ENCODE measurements at places on chromosomes 7 and 10. TPM values are rescaled to one million over a fixed set of nuclear protein-coding genes. Genes with fewer than 3 reads are reported as not detected.

GRCh38 chr7:129989466-129989865 lies 36.7 kb upstream of the UBE2H start:
- ATAC-seq = peak; percentile 78

GRCh38 chr7:8418629-8419245 lies 14.7 kb upstream of the NXPH1 start:
- no peak for ATAC-seq

- ATAC-seq = no peak
Observed at GRCh38 chr10:118687472-118687871, 67.3 kb downstream of the CACUL1 start.

DNA sequence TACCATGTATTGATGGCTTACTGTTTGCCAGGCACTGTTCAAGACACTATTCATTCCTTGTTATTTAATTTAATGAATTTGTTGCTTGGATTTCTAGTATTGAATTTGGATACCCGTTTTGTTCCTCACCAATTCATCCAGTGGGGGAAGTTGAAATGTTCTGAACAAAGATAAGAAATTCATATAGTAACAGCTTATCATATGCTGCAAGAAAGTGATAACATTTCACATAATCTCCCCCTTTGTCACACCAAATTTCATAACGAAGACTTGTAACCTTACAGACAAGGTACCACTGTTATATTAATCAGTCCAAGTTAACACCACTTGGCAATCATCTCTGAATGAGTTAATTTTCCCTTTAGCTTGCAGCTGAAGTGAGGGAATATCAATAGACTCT lies 42.1 kb downstream of the SCIN start:
- no peak for ATAC-seq

DNA sequence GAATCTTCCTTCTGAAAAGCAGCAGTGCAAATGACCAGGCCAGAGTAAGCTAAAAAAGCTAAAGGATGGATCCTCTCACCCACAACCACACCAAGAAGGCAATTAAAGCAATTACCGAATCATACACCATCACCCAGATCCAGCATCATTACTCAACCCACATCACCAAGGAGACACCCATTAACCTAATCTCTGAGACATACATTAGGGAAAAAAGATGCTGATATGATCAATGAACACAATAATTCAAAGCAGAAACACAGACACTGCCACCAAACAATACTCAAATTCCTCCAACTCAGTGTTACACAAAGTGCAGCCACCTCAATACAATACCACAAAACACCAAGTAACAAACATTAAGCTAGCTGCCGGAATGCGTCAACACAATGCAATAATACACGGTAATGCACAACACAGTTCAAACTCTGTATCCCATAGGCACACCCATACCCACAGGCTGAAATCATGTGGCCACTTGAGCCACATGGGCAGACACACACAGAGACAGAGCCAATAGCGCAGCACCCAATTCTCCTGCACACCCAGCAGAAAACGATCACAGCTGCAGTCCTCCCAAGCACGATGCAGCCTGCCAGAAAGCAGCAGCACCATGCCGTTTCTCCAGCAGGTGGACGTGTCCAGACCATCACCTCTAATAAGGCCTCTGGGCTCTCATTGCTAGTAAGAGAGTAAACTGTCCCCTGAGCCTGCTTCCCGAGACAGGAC lies 21.5 kb downstream of the PAX2 start:
- ATAC-seq = no peak

GRCh38 chr7:37048674-37049073 lies 324.4 kb upstream of the AOAH start:
- ATAC-seq = no peak

DNA sequence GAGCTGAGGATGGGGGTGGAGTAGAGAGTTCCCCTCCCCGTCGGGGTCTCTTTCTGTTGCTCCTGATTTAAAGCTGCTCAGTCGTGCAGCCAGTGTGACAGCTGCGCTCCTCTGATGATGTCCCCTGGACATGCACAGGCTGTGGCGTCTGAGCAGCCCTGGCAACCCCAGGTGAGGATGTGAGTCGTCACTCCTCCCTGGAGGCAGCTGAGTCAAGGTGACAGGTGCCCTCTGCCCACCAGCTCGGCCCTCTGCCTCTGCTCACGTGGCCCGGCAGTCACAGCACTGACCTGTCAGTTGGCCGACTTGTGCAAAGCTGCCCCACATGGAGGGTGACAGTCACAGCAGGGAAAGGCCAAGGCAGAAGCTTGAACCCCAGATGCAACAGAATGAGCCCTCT lies 33.9 kb downstream of the ANXA8 start:
- no peak for ATAC-seq

Gene NPFFR1
- 0.04 TPM for total RNA-seq

Gene PSTK
- 2.7 TPM for total RNA-seq

Gene TRPV5
- total RNA-seq = not detected

Gene PPP1R9A
- 0.36 TPM for total RNA-seq

Gene LFNG
- total RNA-seq = 5.7 TPM

Data from esophagus mucosa (tissue), 1 donor.